ENCODE measurements at places on chromosomes 2 and 18.

- no peak for DNase-seq
Measured at GRCh38 chr18:25467226-25467987, 115.4 kb upstream of the ZNF521 start.

DNA sequence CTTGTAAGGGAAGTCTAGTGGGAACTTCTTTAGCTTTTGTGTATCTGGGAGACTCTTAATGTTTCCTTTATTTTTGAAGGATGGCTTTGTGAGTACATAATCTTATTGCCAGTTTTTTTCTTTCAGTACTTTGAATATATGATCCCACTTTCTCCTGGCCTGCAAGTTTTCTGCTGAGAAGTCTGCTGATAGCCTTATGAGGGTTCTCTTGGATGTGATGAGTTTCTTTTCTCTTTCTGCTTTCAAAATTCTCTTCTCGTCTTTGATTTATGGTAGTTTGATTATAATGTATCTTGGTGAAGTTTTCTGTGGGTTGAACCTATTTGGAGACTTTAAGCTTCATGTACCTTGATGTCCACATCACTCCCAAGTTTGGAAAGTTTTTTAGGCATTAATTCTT is 28.1 kb downstream of the COLEC11 start:
- no peak for DNase-seq

DNA sequence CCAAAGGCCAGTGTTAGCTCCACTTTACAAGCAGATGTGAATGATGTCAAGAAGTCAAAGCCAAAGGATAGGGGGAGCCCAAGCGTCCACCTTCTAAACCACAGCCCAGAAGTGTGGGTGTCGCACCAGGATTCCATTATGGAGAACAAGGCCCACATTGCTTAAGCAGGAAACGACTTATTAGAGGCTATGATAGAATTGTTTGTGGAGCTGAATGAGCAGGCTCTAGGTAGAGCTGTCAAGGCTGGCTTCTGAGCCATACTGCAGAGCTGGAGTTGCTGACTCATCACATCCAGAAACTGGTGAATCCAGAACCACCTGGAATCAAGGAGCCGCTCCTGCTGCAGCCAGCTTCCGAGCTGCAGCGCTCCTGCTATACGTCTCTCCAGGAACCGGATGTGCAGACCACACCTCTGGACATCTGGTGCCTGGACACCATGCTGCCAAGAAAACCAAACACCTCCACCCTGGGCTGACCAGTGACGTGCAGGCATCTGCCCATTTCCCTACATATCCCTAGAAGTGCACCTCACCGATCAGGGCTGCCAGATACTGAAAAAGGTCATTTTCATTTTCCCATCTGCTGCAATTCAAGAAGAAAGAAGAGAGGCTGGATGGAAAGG is 6.2 kb upstream of the TWIST2 start:
- no peak for DNase-seq

GRCh38 chr18:45958730-45959129 is 8.4 kb downstream of the EPG5 start:
- no peak for DNase-seq

GRCh38 chr2:170972296-170973224 is 43.5 kb downstream of the GORASP2 start:
- no peak for DNase-seq
